ENCODE measurements at places on chromosomes 4 and X.

GRCh38 chr4:176601124-176601523 is 191.6 kb downstream of the VEGFC start:
- no peak for DNase-seq

- no peak for DNase-seq
Measured at GRCh38 chrX:9501362-9501761, 36.5 kb downstream of the TBL1X start.

- DNase-seq, result no peak
Measured at GRCh38 chr4:155666344-155667221, at the start of gene GUCY1A1. TSS of gene GUCY1A1 (plus strand) at chr4:155666848. CDS start at chr4:155696868, 30,020 bp downstream.

- DNase-seq, result no peak
Measured at GRCh38 chrX:148382983-148383382, 117.4 kb upstream of the AFF2 start.

- DNase-seq, result no peak
Measured at GRCh38 chr4:56434599-56435139, 746 bp downstream of the PPAT start.

DNA sequence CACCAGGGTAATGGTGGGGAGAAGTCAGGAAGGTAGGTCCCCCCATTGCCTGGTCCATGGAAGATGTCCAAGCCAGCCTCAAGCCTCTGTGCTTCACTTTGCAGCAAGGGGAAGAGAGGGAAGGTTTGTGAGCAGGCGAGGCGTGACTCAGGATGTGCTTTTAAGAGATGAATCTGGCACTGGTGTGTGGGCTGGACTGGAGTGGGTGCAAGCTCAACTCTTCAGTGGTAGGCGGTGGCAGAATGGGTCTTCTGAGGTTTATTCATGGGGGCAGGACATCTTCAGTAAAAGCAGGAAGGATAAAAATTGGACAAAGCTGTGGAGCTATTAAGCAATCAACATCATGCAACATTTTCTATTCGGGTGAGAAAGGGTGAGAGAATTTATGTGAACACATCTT is 19.4 kb downstream of the GPM6B start:
- DNase-seq, result no peak

All from activated CD4-positive, alpha-beta T cell treated with anti-CD3 and anti-CD28 coated beads, Interleukin-2, amount 50 U/mL, for 4 hours (primary cell).